ENCODE measurements at places on chromosomes 6 and 20.
A peak's percentile ranks its signal among the peaks of the same experiment; 100 is the strongest.

GRCh38 chr6:111781041-111781708, 92.1 kb downstream of the FYN start:
- DNase-seq = no peak

DNA sequence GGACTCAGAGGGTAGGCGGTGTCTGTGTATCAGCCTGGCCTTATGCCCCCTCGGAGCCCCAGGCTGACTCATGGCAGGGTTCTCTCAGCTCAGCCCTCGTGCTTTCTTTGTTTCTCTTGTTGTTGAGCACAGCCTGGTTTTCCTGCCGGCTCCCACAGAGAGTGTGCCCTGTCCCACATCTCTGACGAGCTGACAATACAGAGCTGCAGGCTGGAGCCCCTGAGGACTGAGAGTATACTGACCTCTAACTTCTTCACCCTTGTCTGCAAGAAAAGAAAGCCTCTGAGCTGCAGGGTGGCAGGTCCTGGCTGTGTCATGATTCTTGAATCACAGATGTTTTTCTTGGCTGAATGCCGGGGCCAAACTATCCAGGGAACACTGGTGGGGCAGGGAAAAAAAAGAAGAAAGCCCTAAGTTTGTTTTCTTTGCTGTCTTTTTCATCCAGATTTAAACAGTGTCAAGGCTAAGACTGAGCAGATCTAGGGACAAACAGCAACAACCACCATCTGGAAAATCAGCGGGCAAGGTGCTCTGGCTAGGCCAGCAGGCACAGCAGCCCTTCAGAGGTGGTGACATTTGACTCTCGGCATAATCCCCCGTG, 63.3 kb upstream of the ZNF133 start:
- no peak for DNase-seq

- no peak for DNase-seq
These were observed 175.4 kb downstream of the UTRN start for GRCh38 chr6:144460327-144461095.

GRCh38 chr6:109381061-109381746, 1.1 kb downstream of the CD164 start:
- no peak for DNase-seq

GRCh38 chr20:51500311-51500710, 42.2 kb downstream of the NFATC2 start:
- DNase-seq = no peak

GRCh38 chr6:39227476-39227875, 1.8 kb downstream of the KCNK5 start:
- DNase-seq = no peak

DNA sequence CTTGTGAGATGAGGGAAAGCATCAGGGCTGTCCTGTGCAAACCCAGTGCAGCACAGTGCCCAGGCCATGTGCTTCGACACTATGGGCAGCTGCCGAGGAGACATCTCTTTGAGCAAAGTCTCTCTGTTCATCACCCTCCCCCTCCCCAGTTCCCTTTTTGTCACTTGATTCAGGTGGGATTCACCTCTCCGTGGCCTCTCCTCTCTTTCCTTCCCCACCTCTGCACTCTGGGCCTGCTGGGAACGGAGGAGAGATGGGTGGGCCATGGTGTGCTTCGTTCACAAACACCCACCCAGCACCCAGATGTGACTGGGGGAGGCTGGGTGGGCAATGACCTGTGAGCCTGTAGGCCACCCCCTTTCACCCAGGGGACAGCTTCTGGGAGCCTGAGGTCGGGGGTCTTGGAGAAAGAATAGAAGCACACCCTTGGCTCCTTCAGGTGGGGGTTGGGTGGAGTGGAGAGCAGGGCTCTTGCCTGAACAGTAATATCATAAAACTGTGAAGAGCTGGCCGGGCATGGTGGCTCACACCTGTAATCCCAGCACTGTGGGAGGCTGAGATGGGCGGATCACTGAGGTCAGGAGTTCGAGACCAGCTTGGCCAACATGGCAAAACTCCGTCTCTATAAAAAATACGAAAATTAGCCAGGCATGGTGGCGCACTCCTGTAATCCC, 33.5 kb upstream of the DLGAP4 start:
- DNase-seq = no peak

GRCh38 chr6:139602577-139602976, 228.1 kb upstream of the CITED2 start:
- no peak for DNase-seq

DNA sequence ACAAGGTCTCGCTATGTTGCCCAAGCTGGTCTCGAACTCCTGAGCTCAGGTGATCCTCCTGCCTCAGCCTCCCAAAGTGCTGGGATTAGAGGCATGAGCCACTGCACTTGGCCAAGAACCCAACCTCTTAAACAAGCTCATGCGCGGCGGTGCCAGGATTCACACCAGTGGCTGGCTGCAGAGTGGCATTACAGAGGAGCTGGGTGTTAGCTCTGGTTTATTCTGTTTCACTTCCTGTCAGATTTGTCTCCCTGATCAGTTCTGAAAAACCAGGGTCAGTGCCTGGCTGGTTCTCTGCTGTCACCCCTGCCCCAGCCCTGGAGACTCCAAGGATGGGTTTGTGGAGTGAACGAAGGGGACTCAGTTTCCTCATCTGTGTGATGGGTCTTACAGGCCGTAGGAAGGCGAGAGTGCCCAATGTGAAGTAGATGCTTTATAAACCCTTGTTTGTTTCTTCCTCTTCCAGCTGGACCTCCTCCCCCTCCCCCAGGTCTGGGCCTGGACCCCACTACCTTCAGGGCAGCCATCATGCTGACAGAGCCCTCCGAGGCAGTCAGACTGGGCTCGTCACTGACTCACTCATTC, 63.4 kb downstream of the UBE2V1 start:
- no peak for DNase-seq

- peak; percentile 62 for DNase-seq
These were observed 807 bp downstream of the TBC1D20 start for GRCh38 chr20:461254-462198.

GRCh38 chr6:109579361-109579760, 96.3 kb upstream of the ZBTB24 start:
- DNase-seq = no peak

GRCh38 chr6:13032566-13032965, 295.8 kb downstream of the TBC1D7 start:
- DNase-seq = no peak

DNA sequence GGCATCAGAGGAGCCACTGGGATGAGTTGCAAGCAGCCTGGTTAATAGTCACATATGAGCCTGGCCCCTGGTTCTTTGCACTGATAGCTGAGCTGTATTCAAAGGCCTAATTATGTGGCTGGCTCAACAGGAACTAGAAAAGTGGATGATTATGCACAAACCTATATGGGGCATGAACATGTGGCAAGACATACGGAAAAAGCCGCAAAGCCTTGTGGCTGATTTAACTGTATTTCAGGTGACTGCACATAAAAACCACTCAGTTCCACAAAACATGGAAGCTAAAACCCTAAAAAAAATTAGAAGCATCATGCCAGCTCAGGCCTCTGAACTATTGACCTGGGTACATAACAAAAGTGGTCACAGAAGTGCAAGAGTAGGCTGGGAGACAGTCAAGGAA, 13.0 kb upstream of the MUC22 start:
- DNase-seq = no peak

DNA sequence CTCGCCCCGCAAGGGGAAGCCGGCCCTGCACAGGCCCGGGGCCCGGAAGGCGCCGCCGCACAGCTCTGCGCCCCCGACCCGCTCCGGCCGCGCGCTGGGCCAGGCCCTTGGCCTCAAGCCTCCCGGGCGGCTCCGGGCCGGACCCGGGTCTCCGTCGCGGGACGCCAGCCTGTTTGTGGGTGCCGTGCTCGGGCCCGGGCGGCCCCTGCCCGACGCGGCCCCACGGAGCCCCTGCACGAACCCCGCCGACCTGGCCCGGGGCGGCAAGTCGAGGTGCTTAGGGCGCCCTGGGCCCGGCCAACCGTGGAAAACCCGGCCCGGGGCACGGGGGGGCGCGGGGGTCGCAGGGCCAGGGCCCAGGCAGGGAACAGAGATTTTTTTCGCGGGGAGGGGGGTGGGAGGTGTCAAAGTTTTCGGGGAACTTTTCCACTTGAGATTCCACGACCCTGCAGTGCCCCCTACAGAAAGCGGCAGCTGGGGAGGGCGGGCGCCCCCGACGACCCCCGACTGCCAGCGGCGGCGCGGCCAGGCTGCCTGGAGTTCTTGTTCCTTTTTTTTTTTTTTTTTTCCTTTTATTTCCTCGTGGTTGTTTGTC, 805 bp upstream of the STX16 start:
- peak; percentile 60 for DNase-seq

GRCh38 chr6:136169394-136170148, 80.5 kb downstream of the MTFR2 start:
- no peak for DNase-seq

DNA sequence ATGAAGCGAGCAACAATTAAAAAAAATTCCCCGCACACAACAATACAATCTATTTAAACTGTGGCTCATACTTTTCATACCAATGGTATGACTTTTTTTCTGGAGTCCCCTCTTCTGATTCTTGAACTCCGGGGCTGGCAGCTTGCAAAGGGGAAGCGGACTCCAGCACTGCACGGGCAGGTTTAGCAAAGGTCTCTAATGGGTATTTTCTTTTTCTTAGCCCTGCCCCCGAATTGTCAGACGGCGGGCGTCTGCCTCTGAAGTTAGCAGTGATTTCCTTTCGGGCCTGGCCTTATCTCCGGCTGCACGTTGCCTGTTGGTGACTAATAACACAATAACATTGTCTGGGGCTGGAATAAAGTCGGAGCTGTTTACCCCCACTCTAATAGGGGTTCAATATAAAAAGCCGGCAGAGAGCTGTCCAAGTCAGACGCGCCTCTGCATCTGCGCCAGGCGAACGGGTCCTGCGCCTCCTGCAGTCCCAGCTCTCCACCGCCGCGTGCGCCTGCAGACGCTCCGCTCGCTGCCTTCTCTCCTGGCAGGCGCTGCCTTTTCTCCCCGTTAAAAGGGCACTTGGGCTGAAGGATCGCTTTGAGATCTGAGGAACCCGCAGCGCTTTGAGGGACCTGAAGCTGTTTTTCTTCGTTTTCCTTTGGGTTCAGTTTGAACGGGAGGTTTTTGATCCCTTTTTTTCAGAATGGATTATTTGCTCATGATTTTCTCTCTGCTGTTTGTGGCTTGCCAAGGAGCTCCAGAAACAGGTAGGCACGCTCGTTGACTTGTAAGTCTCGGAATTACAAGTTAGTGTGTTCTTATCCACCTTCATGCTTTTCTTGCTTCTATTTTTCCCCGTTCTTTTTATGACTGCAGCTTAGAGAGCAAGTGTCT, at the start of gene EDN1:
Gene EDN1 (plus strand): TSS at position 429 of the 888 bp plus-strand sequence. CDS start 269 bp downstream, at position 698.
- DNase-seq = peak; percentile 53

- no peak for DNase-seq
These were observed 684 bp upstream of the MED23 start for GRCh38 chr6:131628726-131629125.

DNA sequence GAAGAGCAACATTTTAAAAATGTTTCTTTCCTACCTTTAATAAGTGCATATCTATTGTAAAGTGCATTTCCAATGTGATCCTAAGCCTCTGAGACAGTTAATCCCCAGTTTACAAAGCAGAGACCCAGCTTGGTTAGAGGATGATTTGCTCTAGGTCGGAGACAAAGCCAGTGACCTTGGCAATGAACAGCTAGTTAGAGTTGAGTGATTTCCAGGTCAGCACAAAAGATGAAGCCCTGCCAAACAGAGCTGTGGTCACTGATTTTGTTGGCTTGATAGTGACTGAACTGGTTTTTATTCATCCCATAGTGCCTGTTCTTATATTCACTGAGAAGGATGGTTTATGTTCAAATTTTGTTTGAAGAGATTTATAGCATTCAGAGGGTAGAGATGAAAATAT, 56.6 kb upstream of the CD83 start:
- no peak for DNase-seq

GRCh38 chr6:45450831-45451230, 73.1 kb upstream of the SUPT3H start:
- DNase-seq = no peak

GRCh38 chr6:43125555-43125954, 45.5 kb upstream of the SRF start:
- DNase-seq = no peak

DNA sequence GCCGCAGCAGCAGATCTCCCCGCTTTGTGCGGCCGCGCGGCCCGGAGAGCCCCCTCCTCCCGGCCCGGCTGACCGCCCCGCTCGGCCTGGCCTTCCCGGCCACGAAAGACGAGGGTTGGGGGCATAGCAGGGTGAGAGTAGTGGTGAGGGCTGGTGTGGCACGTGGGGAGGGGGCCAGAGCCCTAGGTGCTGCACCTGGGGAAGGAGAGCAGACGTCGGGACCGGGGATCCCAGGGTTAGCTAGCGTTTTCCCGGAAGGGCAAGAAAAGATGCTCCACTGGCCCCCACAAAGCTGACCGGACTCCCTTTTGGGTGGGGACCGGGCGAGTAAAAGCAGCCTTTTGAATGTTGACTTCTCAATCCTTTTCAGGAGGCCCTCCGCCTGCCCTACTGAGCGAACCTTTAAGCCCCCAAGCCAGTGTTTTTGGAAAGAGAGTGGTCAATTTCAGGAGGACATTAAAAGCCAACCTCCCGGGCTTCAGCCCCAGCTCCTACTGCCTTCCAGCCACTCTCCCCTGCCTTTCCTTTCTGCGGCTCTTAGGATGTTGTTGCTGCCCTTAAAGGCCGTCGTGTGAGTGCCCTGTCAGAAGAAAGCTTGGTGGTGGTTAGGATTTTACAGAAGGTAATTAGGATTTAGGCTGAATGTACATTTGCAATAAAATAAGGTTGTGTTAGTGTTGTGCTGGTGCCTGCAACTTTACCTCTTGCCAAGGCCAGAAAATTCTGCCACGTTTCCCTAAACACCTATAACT, 648 bp upstream of the BACH2 start:
- peak; percentile 40 for DNase-seq

DNA sequence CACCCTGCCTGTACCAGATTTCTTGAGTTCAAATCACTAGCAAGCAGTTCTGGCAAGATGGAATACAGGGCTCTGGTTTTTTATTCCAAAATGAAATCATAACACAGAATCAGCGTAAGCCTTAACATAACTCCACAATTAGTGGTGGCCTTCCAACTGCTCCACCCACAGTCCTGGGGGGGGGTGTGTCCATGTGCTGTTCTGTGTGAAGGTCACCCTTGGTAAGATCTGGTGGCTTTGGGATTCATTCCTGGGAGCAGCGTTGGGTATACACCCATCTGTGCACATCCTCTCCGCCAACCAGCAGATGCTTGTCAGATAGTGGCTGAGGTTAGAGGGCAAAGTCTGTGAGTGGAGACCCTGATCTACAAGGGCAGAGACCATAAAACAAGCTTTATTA, 49.9 kb upstream of the CD83 start:
- DNase-seq = no peak

DNA sequence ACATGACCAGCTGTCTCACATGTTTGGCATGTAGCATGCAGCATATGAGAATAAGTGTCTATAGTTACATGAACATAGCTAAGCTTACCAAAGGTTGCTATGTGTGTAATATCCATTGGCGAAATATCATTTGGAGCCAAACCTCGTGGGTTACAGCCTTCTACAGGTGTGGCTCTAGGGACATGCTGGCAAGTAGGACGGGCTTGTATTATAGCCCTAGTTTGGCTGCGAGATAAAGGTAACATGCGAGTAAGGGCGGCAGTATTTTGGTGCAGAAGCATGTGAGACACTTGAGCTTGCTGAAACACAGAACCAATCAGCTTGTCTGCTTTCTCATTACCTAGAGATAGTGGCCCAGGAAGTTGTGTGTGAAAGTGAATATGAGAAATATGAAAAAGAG, 6.5 kb upstream of the ABHD12 start:
- no peak for DNase-seq

GRCh38 chr6:44868335-44868668, 459.8 kb upstream of the RUNX2 start:
- DNase-seq = no peak

Measured in activated CD4-positive, CD25-positive, alpha-beta regulatory T cell treated with anti-CD3 and anti-CD28 coated beads, Interleukin-2, amount 50 U/mL, for 72 hours (primary cell).